ENCODE measurements at places on chromosomes 12 and 14. TPM values are rescaled to one million over a fixed set of nuclear protein-coding genes. Genes with fewer than 3 reads are reported as not detected.

Gene NOXRED1
- total RNA-seq: 0.19 TPM

Gene HOXC10
- not detected for total RNA-seq

Gene PRICKLE1
- 3.1 TPM for total RNA-seq

Gene ARHGAP9
- 0.38 TPM for total RNA-seq

Gene CMKLR1
- total RNA-seq: under 0.01 TPM

Gene IGF1
- total RNA-seq: 0.56 TPM

Gene EXOC3L4
- total RNA-seq: under 0.01 TPM

Gene PAX9
- total RNA-seq: not detected
